ENCODE measurements at places on chromosomes 1 and 21.

DNA sequence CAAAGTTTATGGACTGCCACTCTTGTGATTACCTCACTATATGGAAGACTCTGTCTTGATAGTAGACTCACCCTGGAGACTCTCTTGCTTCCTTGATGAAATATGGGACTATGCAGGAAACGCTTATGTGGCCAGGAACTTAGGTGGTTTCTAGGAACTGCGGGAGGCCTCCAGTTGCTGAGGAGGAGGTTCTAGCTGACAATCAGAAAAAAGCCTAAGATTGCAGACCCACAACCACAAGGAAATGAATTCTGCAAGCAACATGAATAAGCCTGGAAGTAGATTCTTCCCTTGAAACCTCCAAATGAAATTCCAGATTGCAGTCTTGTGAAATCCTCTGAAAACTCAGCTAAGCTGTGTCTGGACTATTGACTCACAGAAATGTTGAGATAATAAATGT, 88.9 kb upstream of the COL11A1 start:
- DNase-seq, result no peak

DNA sequence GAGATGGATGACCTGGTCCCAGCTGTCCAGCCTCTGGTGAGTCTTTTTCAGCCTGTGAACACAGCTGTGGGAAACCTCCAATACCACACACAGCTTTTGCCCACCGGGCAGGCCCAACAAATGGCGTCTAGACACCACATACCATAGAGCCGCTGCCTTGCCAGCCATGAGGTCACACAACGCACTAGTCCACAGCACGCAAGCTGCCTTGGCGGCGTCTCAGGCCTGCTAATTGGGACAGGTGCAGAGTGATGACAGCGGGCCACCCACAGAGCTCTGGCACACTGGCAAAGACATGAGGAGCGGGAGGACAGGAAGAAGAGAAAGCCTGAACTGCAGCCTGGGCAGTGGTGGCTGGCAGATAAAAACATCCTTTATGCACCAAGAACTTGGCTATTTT, 125.5 kb downstream of the ADAMTS1 start:
- DNase-seq, result no peak

GRCh38 chr1:93042187-93043056, 36.7 kb upstream of the MTF2 start:
- no peak for DNase-seq

- DNase-seq, result no peak
Observed at GRCh38 chr1:97500760-97501159, 420.1 kb downstream of the DPYD start.

DNA sequence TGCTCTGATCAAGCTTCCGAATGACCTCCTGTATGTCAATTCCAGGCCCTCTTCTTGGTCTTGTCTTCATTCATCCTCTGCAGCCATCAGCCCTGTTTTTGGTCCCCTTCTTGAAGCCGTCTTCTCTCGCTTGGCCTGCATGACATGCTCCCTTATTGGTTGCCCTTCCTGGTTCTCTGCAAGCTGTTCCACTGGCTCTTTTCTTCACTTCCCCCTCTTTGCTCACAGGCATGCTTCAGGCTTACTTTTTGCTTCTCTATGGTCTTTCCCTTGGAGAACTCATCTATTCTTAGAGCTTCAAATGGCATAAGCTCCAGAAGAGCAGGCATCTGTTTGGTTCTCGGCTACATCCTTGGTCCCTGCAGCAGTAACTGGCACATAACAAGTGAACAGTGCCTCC, 38.8 kb downstream of the PDPN start:
- no peak for DNase-seq

Data from AG09319 (cell line).